ENCODE measurements at places on chromosomes 7 and 10.

DNA sequence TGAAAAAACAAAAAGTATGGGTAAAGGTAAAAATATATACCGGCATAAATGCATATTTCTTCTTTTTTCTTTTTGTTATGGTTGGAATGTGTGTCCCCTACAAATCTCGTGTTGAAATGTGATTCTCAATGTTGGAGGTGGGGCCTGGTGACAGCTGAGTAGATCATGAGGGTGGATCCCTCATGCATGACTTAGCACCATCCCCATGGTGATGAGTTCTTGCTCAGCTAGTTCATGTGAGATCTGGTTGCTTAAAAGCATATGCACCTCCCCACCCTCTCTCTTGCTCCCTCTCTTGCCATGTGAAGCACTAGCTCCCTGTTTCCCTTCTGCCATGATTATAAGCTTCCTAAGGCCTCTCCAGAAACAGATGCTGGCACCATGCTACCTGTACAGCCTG is 93.3 kb downstream of the HYCC1 start:
- DNase-seq = no peak

GRCh38 chr7:112411186-112411795 is 39.0 kb upstream of the IFRD1 start:
- DNase-seq = no peak

DNA sequence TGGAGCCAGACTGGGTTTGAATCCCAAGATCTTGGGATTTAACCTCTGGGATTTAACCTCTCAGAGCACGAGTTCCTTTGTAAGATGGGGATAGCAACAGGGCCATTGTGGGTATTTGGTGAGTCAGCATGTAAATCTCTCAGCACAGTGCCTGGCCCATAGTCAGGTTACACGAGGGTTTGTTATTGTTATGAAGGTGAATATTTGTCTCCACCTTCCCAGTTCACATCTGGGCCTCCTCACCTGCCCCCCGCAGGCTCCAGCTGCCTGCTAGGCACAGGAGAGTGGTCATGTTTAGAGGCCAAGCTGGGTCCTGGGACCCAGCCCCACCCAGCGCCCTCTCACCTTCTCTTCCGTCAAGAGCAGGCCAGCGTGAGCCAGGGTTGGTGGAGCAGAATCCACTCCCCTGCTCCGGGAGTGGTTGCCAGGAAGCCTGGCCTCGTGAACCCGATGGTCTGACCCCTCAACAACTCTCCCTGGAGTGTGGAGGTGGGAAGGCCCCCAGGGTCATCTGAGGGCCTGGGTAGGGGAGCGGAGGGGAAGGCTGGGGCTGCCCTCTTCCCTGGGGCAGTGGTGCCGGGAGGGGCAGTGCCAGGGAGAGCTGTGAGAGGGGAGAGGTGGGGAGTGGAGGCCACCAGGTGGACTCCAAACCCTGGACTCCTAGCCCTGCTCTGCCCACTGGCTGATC is 26.0 kb downstream of the FAM241B start:
- no peak for DNase-seq

DNA sequence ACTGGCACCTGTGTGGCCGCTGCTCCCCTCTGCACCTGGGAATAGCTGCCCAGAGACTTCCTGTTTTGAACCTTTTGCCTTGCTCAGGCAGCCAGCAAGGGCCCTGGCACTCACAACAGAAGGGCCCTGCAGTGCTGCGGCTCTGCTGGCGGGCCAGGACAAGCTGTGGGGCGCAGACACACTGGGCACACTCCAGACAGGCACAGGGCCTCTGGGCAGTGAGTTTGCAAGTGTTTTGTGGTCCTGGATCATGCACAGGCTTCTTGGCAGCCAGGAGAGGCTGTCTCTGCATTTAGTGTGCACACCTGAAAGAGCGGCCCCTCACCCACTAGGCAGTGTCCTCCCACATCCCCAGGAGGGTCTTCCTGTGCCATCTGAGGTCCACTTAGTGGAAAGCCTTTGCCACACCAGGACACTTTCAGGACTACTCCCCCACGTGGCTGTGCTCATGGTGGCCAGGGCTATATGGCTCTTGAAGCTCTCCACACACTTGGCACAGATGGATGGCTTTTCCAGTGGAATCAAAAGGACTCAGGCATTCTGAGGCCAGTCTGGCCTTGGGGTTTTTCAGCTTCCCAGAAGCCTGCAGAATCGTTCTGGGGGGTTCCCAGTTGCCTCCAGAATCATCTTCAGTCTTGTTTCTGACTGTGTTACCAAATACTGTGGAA is 5.0 kb upstream of the ATP6V0E2 start:
- DNase-seq = no peak

DNA sequence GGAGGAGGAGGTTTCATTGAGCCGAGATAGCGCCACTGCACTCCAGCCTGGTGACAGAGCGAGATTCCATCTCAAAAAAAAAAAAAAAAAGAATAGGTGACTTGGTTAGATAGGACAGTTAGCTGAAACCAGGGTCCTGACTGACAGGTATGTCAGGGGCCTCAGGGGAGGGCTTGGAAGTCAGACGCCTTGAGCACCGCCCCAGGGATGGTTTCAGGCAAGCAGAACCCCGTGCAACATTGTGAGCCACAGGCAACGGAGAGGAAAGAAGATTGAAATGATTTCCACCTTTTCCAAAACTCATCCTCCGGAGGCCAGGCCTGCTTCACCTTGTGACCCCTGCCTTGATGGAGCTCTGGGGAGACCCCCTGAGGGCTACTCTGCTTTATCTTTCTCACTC is 8.6 kb downstream of the UCMA start:
- DNase-seq = no peak

DNA sequence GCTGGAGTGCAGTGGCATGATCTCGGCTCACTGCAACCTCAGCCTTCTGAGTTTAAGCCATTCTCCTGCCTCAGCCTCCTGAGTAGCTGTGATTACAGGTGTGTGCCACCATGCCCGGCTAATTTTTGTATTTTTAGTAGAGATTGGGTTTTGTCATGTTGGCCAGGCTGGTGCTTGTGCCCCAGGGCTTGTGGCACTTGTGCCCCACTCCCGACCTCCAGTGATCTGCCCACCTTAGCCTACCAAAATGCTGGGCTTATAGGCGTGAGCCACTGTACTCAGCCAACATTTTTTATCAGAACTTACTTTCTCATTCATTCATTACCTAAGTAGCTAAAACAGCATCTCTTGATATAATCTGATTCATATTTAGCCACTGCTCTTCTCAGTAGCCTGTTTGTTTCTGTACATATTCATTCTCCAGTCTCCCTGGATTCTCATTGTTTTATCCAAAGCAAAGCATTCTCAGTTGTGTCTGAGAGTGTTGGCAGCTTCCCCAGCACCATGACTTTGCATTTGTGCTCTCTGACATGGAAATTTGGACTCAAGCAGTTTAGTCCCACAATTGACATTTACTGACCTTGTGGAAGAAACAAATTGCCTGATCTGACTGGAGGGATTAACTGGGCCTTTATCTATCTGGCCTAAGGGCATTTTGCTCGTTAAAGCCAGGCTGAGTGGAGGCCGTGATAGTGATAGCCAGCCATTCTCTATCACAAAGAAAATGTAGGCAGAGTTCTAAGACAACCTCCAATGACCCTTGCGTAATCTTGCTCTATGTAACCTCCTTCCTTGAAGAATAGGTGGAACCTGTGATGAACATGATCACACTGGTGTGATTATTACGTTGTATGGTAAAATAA is 44.9 kb downstream of the AKR1B15 start:
- DNase-seq = peak; percentile 34

GRCh38 chr10:27646604-27647175 is 98.9 kb downstream of the MKX start:
- DNase-seq = no peak

DNA sequence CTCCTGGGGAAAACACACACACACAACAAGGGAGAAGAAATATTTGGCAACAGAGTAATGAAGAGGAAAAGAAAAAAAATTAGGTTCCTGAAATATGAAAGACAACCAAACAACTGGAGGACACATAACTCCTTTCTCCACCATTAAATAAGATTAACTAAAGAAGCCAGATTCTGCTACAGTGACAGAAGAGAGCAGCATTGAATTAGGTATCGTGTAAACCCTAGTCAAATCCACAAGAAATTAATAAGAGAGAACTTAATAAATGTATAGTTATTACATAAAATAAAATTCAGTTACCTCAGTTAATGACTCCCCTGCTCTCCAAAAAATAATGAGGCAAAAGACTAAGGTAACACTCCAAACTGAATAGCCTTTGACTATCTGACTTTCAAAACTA is 306.7 kb downstream of the CRPPA start:
- no peak for DNase-seq

- no peak for DNase-seq
Observed at GRCh38 chr7:522071-522950, 2.7 kb upstream of the PDGFA start.

DNA sequence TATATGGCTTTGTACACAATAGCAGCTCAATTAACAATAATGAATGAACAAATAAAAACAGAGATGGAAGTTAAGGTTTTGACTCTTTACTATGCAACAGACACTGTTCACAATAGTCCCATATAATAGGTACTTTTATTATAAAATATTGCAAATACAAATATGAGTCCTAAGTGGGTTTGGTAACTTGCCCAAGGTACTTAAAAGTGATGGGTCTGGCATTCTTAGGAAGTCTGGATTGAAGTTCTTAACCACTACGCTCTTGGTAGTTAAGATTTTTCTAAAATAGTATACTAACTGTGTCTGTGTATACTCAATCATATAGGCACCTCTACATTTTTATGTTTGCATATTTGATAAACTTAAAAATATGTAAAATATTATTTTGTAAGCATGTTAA is 55.5 kb downstream of the HGF start:
- no peak for DNase-seq

DNA sequence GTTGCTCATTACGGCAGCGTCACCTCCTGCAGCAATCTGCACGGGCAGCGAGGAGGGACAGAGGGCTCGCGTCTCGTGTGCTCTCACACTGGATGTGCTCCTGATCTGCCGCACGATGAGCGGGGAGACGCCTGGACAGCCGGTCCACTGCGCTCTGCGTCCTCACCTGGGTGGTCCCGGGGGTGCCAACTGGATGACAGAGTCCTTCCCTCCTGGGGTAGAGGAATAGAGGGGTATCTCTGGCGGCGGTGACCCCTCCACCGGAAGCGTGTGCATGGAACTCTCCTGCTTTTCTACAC is 3.4 kb downstream of the FAM20C start:
- DNase-seq = no peak

DNA sequence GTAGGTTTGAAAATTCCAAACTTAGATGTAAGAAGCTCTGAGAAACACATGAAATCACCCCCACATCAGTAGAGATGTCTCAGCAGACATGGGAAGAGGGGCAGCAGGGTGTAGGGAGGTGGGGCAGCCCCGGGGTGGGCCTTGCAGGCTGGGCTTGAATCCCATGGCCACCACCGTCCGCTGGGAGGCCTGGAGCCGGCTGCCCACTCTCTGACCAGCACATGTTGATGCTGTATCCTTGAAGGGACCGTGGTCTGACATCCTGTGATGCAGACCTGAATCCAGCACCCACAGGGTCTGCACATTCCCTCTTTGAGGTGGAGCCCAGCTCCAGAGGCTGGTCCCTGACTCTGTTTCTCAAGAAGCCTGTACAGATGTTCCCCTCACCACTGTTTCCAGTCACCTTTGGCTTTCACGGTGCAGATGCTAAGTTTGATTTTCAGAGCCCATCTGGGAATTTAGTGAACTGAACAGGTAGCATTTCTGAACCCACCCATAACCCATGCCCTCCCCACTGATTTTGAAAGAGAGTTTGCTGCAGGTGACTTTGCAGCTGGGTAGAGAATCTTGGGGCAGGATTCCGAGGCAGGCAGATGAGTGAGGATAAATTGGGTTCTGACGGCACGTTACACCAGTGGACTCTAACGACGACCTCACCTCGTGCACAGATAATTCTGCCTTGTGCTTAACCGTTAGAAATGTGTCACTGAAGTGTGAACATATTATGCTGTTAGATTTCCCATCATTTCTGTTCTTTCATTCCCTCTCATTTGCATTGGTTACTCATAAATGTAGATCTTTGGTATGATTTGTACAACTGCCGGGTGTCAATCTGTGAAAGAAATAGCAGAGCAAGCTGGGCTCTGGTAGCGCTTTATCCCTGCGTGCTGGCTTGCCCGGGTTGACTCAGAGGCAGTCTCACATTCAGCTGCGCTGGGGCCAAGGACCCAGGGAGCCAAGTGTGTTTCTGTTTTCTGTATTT is 45.7 kb downstream of the IKZF1 start:
- no peak for DNase-seq

GRCh38 chr10:18254692-18255091 is 114.5 kb downstream of the CACNB2 start:
- no peak for DNase-seq

- DNase-seq = no peak
Observed at GRCh38 chr7:21140622-21141021, 287.3 kb upstream of the SP4 start.

Data from amniotic stem cell (primary cell).